WTC11 (cell line): ENCODE measurements at places on chromosomes 5 and 9. TPM values are rescaled to one million over a fixed set of nuclear protein-coding genes. Genes with fewer than 3 reads are reported as not detected.

KIF24 gene
- 3.8 to 4.5 TPM (median 4.3 TPM) in 3 replicates for total RNA-seq

DNA sequence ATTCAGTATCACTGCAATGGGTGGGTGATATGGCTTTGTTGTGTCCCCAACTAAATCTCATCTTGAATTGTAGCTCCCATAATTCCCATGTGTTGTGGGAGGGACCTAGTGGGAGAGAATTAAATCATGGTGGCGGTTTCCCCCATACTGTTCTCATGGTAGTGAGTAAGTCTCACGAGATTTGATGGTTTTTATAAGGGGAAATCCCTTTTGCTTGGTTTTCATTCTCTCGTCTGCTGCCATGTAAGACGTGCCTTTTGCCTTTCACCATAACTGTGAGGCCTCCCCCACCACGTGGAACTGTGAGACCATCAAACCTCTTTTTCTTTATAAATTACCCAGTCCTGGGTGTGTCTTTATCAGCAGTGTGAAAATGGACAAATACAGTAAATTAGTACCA is 9.5 kb upstream of the NANS start:
- no peak for DNase-seq

DNA sequence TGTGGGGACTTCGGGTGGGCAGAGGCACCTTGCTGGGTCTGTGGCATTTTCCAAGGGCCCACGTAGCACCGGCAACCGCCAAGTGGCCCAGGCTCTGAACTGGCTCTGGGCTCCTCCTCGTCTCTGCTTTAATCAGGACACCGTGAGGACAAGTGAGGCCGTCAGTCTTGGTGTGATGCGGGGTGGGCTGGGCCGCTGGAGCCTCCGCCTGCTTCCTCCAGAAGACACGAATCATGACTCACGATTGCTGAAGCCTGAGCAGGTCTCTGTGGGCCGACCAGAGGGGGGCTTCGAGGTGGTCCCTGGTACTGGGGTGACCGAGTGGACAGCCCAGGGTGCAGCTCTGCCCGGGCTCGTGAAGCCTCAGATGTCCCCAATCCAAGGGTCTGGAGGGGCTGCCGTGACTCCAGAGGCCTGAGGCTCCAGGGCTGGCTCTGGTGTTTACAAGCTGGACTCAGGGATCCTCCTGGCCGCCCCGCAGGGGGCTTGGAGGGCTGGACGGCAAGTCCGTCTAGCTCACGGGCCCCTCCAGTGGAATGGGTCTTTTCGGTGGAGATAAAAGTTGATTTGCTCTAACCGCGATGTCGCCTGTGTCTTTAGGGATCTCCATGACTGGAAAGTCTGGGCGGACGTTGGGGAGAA is 5.8 kb downstream of the DPP7 start:
- DNase-seq = no peak

CKMT2 gene
- total RNA-seq = 1.8 to 3.1 TPM (median 2.4 TPM) in 3 replicates

AGXT2 gene
- total RNA-seq = not detected in 3 replicates

GRCh38 chr5:108753877-108754276 is 6.2 kb downstream of the FER start:
- DNase-seq = no peak

TAF1L gene
- 0.02 to 0.09 TPM in 2 of 3 replicates, not detected in the other for total RNA-seq

SAPCD2 gene
- total RNA-seq = 52.0 to 67.0 TPM (median 53.6 TPM) in 3 replicates

DNA sequence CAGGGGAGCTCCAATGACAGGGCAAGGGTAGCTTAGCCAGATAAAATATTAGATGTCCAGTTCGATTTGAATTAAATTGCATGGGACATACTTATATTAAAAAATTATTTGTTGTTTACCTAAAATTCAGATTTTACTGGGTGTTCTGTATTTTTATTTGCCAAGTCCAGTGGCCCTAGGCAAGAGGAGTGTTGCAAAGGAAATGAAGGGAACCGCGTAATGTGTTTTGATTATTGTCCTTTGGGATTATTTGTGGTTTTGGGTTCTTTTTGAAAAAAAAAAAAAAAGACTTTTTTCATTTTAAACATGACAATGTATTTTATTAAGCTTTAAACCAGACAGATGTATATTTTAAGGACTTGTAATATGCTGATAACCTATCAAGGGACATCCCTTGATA is 179.3 kb downstream of the C9orf152 start:
- DNase-seq = no peak

DNA sequence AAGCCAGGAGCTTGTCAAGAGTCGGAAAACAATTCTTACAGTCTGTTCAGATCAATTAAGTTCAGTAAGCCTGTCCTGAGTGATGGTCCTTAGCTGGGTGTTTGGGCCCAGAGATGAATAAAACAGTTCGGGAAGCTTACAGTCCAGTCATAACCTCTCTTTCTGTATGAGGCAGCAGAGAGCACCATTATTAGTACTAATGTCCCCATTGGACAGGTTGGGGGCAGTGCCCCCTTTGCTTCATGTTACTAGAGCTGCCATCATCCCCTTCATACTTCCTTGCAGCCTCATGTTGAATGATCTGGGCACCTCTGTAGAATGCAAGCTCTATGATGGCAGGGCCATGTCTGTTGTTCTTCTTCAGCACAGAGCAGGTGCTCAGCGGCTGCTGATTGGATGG is 9.8 kb downstream of the DOCK2 start:
- no peak for DNase-seq

DNA sequence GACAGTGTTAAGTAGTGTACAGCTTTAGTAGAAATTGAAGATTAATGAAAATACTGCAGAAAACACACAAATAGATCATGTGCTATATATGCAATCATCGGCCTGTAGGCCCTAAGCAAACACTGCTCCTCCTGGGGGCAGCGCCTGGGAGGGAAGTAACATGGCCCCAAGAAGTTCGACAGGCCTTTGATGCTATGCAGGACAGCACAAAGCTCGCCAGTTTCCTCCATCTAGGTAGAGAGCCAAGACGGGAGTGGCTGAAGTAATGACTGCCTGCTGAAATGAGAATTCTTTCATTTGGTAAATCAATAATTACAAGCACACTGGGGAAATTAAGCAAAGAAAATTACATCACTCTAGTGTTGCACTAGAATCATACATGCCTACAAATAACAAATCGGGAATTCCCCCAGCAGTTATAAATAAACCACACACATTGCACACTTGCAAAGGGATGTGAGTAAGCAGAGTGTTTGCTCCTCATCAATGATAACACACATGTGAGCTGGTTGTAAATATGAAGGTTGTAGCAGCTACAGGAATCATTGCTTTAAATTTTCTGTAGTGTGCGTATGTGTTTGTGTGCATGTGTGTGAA is 219.9 kb upstream of the NFIL3 start:
- no peak for DNase-seq

GRCh38 chr9:122076117-122076516 is 17.0 kb downstream of the TTLL11 start:
- DNase-seq = no peak

CAVIN4 gene
- 6.7 to 7.1 TPM (median 6.8 TPM) in 3 replicates for total RNA-seq
